ENCODE measurements at places on chromosomes 2 and 18.

GRCh38 chr18:6746386-6746960, 17.0 kb downstream of the ARHGAP28 start:
- H3K4me3 ChIP-seq: no peak overlapping the region
- no peaks in the 10 kb centered on the region for H3K27me3 ChIP-seq
- peaks cover 16% of the 10 kb centered on the region for H3K4me1 ChIP-seq
- peak overlapping the region; percentile 26 for H3K27ac ChIP-seq

- no peaks in the 10 kb centered on the region for H3K27me3 ChIP-seq
- H3K4me1 ChIP-seq: no peaks in the 10 kb centered on the region
- H3K4me3 ChIP-seq: no peak overlapping the region
- DNase-seq: no peak
Observed at GRCh38 chr2:133109772-133110171, 439.8 kb upstream of the LYPD1 start.

DNA sequence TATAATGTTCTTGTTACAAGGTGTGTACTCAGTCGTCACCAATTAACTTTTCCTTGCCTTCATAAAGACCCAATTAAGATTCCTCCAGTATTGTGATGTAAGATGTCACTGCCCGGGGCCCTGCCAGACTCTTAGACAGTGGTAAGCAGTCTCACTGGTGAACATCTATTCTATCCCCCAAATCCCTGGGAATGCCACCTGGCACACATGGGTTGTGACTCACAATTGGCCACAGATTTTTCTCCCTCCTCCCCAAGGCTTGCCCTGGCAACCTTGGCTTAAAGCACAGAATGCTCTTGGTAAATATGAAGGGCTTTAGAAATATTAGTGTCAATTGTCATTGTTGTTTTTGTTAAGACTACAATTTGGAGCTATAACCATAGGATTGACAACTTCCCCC, 287.9 kb downstream of the ETAA1 start:
- H3K4me1 ChIP-seq: no peaks in the 10 kb centered on the region
- H3K27me3 ChIP-seq: no peaks in the 10 kb centered on the region
- H3K36me3 ChIP-seq: no peaks in the 10 kb centered on the region
- DNase-seq: no peak

DNA sequence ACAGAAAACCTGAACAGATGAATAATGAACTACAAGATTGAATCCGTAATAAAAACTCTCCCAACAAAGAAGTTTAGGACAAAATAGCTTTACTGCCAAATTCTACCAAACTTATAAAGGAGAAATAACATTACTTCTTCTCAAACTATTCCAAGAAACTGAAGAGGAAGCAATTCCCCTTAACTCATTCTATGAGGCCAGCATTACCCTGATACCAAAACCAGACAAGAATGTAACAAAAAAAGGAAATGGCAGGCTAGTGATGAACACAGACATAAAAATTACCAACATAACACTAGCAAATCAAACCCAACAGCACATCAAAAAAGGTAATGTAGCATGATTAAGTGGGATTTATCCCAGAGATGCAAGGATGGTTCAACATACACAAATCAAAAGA, 213.7 kb upstream of the FOSL2 start:
- H3K4me3 ChIP-seq: no peak overlapping the region
- no peaks in the 10 kb centered on the region for H3K4me1 ChIP-seq
- peaks cover 5% of the 10 kb centered on the region for H3K36me3 ChIP-seq
- no peak overlapping the region for H3K27ac ChIP-seq

DNA sequence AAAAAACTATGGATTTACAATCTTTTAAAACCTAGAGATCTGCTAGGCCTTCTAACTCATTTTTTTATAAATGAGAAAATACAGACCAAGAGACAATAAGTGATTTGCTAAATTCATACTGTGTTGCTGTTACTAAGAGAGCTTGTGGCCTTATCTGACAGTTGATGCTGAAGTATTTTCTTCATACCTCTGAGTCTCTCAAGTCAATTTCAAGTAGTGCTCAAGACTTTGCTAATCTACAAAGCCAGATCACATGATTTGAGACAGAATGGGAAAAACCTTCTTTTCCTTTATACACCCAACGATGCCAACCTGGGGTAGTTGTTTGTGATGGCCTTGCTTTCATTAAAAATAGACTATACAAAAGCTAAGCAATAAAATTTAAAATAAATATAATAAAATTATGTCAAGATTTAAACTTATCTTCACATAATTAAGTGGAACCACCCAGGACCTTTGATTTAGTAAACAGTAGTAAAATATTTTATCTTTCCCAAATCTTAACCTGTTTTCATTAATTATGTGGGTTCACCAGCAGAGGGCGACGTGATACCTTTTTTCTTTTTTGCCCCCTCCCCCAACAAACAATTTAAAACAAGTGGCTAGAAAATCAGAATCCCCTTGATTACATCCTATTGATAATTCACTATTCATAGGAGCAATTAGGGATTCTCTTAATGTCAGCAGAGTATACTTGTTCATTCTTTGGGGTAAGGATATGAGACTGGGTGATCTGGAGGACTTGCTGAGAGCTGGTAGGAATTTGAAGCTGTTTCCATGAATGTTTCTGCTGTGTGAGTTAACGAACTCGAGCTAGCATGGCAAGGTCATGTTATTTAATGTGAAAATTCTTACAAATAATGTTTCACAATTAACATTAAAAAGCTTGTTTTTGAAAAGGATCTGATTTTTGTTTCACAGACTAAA, 49.6 kb upstream of the SLC5A7 start:
- H3K36me3 ChIP-seq: no peaks in the 10 kb centered on the region
- no peak overlapping the region for H3K4me3 ChIP-seq
- peak; percentile 27 for DNase-seq

DNA sequence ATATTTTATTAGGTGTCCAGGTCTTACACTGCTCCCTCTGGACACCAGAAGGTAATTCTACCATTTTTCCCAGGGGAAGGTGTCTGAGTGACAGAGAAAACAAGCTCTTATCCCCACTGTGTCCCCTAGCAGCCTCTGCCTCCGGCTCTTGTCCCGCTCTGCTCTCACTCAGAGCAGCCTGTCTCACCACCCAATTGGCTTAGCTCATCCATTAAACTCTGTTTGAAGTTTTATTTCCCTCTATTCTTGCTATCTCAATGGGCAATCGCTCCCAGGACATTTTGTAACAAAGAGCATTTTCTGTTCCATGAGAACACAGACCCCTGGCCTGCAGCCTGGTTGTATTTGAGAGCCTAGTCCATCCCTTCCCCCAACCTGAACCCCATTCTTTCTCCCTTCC, 90.6 kb upstream of the LDAH start:
- no peak overlapping the region for H3K4me3 ChIP-seq
- H3K36me3 ChIP-seq: no peaks in the 10 kb centered on the region
- H3K27me3 ChIP-seq: no peaks in the 10 kb centered on the region
- no peak overlapping the region for H3K27ac ChIP-seq

- H3K27ac ChIP-seq: no peak overlapping the region
- DNase-seq: no peak
- H3K36me3 ChIP-seq: no peaks in the 10 kb centered on the region
- H3K4me3 ChIP-seq: no peak overlapping the region
Observed at GRCh38 chr18:13137670-13138419, 80.7 kb upstream of the LDLRAD4 start.

DNA sequence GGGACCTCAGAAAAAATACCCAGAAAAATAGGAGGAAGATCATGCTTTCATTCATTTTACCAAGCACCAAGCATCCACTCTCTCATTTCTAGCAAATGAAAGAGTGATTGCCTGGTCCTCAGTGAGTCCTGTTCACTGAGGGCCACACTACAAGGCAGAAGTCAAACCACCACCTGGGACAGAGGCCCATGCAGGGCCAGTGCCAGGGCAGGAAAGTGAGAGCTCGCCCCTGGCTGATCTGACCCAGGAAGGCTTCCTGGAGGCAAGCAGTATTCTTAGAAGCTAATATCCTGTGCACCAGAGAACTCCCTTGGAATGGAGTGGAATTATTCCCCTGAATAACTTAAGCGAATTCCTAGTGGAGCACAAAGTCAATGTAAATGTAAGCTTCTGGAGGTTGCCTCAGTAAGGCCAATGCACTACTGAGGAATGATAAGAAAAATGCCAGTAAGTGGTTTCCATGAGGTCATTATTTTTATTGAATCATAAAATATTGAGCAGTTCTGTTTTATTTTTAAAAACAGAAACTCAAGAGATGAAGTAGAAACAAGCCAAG, 191.6 kb upstream of the ID2 start:
- DNase-seq: no peak
- no peaks in the 10 kb centered on the region for H3K27me3 ChIP-seq
- no peak overlapping the region for H3K27ac ChIP-seq
- H3K4me3 ChIP-seq: no peak overlapping the region

GRCh38 chr18:48813321-48813720, 137.4 kb downstream of the SMAD7 start:
- H3K27ac ChIP-seq: no peak overlapping the region
- no peaks in the 10 kb centered on the region for H3K27me3 ChIP-seq

GRCh38 chr2:182586426-182586825, 129.6 kb upstream of the DNAJC10 start:
- no peaks in the 10 kb centered on the region for H3K36me3 ChIP-seq
- H3K27me3 ChIP-seq: no peaks in the 10 kb centered on the region
- no peaks in the 10 kb centered on the region for H3K4me1 ChIP-seq
- no peak overlapping the region for H3K4me3 ChIP-seq
- no peak for DNase-seq

GRCh38 chr2:7539077-7539476, 621.9 kb downstream of the RNF144A start:
- no peaks in the 10 kb centered on the region for H3K27me3 ChIP-seq
- no peaks in the 10 kb centered on the region for H3K4me1 ChIP-seq
- no peaks in the 10 kb centered on the region for H3K36me3 ChIP-seq
- no peak for DNase-seq

GRCh38 chr18:53796040-53796729, 428.3 kb downstream of the MBD2 start:
- no peaks in the 10 kb centered on the region for H3K36me3 ChIP-seq
- H3K4me3 ChIP-seq: no peak overlapping the region
- H3K27me3 ChIP-seq: no peaks in the 10 kb centered on the region
- DNase-seq: peak; percentile 26

GRCh38 chr18:31546476-31546875, 45.2 kb upstream of the TTR start:
- no peaks in the 10 kb centered on the region for H3K27me3 ChIP-seq
- H3K27ac ChIP-seq: no peak overlapping the region
- H3K4me1 ChIP-seq: no peaks in the 10 kb centered on the region
- no peaks in the 10 kb centered on the region for H3K36me3 ChIP-seq
- no peak for DNase-seq
- H3K4me3 ChIP-seq: no peak overlapping the region

DNA sequence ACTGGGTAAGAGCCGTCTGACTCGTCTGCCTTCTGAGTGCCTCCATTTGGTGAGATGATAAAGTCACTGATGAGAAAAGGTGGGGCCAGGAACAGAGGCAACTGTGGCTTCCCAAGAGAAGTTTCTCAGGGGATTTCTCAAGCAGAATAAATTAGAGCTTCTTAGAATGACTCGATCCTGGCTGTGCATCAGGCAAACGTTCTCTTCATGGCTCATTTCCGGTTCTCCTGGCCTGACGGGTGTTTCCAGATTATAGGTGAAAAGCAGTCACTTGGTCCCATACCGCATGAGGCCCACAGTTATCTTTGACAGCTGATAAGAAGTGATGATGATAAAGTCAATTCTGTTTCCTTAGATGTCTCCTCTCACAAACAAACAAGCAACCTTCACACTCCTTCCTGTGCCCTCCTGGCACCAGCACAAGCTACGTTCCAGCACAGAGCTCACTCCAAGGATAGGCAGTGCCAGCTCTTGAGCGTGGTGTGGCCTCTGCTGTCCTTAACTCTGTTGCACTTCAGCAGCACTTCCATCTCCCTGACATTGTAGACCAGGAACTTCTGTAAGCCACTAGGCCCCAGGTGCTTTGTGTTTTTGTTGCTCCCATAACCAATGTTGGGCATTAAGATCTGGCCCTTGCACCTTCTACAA, 37.8 kb upstream of the KCNF1 start:
- H3K27ac ChIP-seq: no peak overlapping the region
- DNase-seq: no peak
- H3K4me3 ChIP-seq: no peak overlapping the region
- peaks cover 7% of the 10 kb centered on the region for H3K4me1 ChIP-seq
- H3K27me3 ChIP-seq: no peaks in the 10 kb centered on the region
- no peaks in the 10 kb centered on the region for H3K36me3 ChIP-seq

DNA sequence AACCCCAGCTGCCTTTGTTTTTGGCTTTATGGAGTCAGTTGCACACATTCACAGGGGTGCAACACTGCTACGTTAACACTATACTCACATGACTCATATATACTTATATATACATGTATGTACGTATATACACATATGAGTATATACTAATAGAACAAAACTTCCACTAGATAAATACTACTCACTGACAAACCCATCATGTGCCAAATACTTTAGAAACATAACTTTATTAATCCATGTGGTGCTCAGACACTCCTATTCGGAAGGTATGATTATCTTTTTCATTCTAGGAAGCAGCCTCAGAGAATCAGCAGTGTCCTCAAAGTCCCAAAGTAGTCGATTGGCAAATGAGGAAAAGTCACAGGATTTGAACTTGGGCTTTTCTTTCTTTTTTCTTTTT, 7.9 kb downstream of the PMAIP1 start:
- no peaks in the 10 kb centered on the region for H3K4me1 ChIP-seq
- H3K36me3 ChIP-seq: no peaks in the 10 kb centered on the region
- H3K27me3 ChIP-seq: peaks cover 24% of the 10 kb centered on the region
- no peak overlapping the region for H3K27ac ChIP-seq

DNA sequence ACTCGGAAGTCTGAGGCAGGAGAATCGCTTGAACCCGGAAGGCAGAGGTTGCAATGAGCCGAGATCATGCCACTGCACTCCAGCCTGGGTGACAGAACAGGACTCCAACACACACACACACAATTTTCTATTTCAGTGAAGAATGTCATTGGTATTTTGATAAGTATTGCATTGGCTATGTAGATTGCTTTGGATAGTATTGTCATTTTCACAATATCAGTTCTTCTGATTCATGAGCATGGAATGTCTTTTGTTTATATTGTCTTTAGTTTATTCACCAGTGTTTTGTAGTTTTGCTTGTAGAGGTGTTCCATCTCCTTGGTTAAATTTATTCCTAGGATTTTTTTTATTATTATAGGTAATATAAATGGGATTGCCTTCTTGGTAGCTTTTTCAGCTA, 693.4 kb upstream of the SYT4 start:
- H3K27me3 ChIP-seq: no peaks in the 10 kb centered on the region
- H3K4me1 ChIP-seq: no peaks in the 10 kb centered on the region
- no peak overlapping the region for H3K27ac ChIP-seq
- H3K36me3 ChIP-seq: no peaks in the 10 kb centered on the region
- no peak overlapping the region for H3K4me3 ChIP-seq

DNA sequence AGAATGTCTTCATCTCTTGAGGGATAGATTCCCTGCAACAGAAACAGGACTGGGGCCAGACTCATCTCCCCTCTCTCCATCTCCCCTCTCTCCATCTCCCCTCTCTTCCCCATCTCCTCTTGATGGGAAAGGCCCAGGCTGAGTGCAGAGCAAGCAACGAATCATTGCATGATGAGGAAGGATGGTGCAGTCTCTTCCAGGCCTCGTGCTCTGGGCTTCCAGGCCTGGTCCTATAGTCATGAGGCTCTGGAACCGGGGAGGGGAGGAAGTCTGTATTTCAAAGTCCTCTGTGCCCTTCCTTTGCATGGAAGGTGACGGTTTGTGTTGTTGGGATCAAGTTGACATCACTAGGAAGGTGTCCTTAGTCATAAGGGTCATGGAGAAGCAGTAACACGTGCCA, 115.6 kb upstream of the NEDD4L start:
- no peak overlapping the region for H3K4me3 ChIP-seq
- H3K36me3 ChIP-seq: no peaks in the 10 kb centered on the region
- H3K4me1 ChIP-seq: no peaks in the 10 kb centered on the region
- no peak for DNase-seq
- no peak overlapping the region for H3K27ac ChIP-seq

Data from hepatocyte (in vitro differentiated cells).